ENCODE measurements at places on chromosomes 5 and 9.

DNA sequence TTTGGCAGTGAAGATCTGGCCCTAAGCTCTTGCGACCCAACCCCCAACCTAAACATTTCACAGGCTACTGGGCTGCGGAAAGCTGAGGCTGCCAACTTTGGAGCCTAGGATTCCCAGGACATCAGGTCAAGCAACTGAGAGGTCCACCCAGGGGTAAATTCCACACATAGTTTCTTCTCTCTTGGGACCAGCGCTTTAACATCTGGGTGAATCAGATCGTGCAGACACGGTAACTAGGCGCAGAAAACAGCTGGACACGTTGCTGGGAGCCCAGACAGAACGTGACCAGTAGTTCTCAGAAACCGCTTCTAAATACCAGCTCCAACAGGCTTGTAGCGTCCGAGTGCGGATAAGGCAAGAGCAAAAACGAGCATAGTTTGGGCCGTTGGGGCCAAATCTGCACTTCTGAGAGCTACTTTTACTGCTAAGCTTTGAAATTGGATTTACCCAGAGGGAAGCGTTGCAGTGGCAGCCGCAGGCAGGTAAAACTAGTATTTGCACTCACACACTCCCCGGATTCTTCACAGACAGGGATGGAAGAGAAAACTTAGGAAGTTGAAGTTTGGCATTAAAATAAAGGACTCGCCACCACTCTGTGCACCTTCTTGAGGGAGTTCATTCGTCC, 11.8 kb downstream of the ITGA1 start:
- peak; percentile 51 for DNase-seq

DNA sequence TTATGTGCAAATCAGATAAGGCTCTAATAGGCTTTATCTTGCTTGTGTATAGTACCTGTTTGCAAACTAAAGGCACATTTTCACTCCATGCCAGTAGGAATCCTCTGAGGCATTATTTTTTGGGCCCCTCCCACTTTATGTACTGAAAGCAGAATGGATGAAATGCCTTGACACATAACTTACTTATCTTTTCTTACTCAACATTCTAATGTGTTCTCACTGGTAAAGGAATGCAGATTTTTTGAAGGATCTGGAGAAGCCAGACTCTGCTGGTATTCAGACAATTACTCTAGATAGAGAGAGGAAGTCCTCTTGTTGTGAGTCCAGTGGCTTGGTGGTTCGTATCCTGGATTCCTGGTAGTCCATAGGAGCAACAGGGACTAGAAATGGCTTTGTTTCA, 336.7 kb downstream of the CCDC171 start:
- no peak for DNase-seq

DNA sequence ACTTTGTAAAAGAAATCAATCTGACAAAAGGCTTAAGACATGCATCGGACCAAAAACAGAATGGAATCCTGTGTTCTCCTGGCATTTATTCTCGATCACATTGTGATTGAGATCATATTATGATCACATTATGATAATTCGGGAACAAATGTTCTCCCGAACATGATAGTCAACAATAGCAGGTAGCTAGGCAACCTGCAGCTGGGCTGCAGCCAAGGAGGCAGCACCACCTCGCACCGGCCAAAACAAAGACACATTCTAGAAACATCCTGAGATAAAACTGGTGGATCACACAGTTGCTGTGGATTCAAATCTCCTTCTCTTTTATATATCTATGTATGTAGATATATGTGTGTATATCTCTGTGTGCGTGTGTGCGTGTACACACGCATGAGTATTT, 480.6 kb upstream of the CYLC2 start:
- no peak for DNase-seq

DNA sequence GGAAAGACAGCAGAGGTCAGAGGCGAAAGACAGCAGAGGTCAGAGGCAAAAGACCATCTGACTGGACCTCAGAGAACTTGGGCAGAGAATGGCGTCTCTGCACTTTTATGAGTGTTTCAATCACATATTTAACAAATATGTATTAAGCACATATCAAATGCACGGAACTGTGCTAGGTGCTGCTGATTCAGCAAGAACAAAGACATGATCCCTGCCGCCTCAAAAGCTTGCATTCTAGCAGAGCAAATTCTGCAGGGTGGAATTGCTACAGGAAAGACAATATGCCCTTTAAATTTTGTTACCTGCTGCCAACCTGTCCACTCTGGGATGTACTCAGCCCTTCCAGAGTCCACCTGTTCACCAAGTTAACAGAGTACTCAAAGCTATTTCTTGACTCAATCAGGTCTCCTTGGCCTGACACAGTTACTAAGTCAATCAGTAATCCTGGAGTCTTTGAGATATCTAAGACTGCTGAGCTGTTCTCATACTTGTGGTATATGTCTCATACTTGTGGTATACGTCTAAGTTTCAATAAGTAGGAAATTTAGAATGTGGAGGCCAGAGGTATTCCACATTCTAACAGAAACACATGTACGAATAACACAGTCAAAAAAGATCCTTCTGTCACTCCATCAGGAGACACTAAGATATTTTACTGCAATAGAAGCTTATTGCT, 131.8 kb downstream of the GNAQ start:
- DNase-seq, result no peak

GRCh38 chr9:118438810-118439209, 734.6 kb downstream of the TLR4 start:
- no peak for DNase-seq

- DNase-seq, result no peak
Observed at GRCh38 chr5:142830241-142831008, 60.2 kb downstream of the ARHGAP26 start.

DNA sequence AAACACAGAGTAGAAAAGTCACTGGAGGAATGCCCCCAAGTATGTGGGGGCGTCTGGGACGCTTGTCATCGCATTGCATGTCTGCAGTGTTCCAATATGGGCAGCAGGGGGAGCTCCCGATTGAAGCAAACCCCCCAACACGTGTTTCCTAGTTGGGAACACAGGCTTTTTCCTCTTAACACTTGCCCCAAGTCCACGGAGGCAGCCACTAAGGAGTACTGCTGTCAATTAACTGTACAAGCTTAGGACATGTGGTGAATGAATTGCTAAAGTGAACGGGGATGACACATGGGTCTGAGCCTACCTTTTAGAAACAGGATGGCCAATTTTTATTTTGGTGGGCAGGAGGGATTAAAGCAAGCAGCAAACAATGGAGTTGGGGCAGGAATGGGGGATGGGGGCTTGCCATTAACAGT, 2.2 kb downstream of the GABRB2 start:
- DNase-seq, result peak; percentile 56

DNA sequence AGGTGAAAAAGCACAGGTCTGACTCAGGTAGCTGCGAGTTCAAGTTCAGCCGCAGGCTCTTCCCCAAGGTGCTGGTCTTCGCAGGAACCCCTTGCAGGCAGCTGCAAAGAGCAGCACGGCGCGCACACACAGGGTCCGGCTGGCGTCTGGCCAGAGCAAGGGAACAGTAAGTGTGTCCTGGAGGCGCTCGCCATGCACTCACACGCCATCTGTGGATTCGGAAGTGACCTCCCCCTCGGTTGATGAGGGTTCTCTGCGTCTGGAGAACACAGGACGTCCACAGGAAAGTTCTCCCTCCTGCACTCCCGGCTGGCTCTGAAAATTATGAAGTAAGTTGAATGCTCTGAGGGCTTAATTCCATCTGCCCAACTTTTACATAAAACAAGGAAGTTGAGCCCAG, 14.0 kb upstream of the EGFL7 start:
- DNase-seq, result peak; percentile 4

- no peak for DNase-seq
Observed at GRCh38 chr9:110995420-110996340, 42.6 kb downstream of the LPAR1 start.

DNA sequence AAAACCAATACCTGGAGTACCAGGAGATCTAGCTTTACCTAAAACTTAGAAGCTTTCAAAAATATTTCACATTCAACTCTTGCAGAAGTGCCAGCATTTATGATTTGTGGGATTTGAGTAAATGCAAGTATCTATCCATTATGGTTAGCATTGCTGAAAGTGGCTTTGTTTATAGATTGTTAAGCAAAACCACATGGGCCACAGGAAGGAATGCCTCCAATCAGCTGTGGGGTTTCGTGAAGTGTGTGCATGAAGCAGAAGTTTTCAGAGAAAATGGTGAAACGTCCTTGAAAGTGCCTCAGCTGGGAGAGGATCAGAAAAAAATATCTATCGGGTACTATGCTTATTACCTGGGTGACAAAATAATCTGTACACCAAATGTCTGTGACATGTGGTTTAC, 4.2 kb downstream of the LECT2 start:
- DNase-seq, result no peak

DNA sequence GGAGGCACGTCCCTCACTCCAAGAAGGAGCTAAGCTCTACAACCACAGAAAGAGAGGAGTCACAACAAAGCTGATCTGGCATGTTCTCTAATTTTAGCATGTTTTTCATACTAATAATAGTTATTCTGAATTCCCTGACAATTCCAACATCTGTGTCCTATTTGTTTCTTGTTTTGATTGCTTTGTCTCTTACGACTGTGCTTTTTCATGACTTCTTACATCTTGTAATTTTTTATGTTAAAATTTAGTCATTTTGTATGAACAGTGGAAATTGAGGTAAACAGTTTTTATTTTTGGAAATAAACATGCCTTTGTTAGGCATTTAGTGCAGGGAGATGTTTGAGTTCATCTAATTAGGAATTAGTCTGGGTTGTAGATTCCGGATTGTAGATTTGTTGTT, 668.1 kb upstream of the EDIL3 start:
- no peak for DNase-seq

DNA sequence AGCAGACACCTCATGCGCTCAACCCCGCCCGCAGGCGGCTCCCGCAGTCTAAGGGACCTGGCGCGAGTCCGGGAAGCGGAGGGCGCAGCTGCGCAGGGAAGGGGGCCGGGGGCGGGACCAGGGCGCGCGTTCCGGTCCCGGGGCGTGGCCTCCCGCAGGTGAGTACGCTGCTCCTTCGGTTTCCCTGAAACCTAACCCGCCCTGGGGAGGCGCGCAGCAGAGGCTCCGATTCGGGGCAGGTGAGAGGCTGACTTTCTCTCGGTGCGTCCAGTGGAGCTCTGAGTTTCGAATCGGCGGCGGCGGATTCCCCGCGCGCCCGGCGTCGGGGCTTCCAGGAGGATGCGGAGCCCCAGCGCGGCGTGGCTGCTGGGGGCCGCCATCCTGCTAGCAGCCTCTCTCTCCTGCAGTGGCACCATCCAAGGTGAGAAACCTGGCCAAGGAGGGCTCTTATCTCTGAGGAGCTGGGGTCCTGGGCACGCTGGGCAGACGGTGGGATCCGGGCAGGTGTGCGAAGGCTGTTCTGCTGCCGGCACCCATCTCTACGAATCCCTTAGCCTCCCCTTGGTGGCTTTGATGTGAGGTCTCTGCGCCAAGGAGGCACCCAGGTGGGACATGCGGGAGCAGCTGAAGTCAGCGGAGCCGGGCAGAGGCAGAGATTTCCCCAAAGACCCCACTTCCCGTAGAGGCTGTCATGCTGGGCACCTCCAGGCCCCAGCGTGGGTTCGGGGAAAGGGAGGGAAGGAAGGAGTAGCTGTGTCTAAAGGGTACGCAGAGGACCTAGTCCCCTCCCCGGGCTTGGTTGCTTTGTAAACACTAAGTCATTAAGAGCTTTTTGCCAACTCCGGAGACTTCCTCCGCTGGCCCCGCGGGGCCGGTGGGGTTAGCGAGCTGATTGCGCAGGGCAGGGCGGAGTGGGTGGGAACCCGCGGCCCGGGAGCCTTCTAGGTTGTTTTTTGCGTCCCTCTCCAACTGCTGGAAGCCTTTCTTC, at the start of gene F2RL1:
TSS of gene F2RL1 (plus strand) at position 187 of the 988 bp plus-strand sequence. CDS start at position 340, 153 bp downstream.
- peak; percentile 63 for DNase-seq

- no peak for DNase-seq
Observed at GRCh38 chr9:119240546-119240945, 128.7 kb downstream of the BRINP1 start.

- DNase-seq, result peak; percentile 31
Observed at GRCh38 chr5:38994324-38994927, 79.8 kb downstream of the RICTOR start.

- DNase-seq, result no peak
Observed at GRCh38 chr9:111983484-111983908, 86.9 kb downstream of the UGCG start.

GRCh38 chr9:124110307-124110915, 98.8 kb downstream of the LHX2 start:
- peak; percentile 72 for DNase-seq

GRCh38 chr5:132675936-132676689, 2.3 kb downstream of the IL4 start:
- no peak for DNase-seq

DNA sequence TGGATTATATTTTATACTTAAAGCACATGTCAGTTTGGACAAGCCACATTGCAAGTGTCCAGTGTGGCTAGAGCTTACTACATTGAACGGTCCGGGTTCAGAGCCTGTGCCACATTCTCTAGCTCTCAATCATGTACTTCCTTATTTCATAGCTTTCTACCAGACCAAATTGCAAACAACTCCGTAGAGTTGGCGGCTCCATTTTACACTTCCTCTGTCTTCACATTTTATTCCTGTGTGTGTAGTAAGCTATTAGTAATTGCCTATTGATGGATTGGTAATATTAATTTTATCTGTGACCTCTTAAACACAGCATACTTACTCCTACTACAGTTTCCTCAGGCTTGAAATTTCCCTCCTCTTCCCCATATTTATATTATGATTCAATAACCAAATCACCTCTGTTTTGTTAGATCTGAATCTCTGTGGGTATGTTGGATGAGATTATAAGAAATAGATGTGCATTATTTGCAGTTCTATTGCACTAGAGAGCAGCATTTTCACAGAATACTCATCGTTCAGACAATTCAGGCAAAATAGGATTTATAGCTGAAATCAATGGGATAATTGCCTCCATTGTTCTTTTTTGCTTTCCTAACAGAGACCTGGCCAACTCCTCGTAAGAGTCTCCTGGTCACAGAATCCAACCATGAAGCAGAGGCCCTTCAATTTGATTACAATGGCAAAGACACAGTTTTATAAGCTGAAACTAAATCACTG, 29.0 kb upstream of the C9orf72 start:
- DNase-seq, result no peak

DNA sequence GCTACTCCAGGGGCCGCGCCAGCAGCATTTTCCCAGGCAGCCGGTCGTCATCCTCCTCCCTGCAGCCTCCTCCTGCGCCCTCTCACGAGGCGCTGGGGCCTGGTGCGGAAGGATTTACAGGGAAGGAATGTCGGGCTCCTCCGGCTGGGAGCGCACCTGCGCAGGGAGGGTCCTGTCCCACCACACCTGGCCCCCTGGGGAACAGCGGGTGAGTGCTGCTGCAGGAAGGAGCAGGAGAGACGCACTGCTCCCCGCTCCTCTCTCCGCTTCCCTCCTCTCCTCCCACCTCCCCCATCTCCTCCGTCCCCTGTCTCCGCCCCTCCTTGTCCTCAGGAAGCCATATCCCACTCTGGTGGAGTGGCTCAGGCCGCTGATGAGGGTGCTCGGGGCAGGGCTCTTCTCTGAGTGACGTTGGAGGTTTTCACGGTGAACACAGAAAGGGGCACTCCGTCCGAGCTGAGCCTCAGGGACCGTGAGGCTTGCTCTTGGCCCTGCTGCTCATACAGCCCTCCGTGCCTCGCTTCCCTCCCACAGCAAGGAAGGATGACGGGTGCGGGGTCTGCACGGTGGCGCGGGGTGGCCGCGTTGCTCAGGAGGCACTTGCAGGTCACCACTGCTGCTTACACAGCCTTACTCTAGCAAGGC, 31.3 kb downstream of the IRX4 start:
- DNase-seq, result no peak

Data from activated CD4-positive, alpha-beta T cell treated with anti-CD3 and anti-CD28 coated beads for 36 hours (primary cell).